ENCODE measurements at places on chromosomes 1 and 21.

- DNase-seq = no peak
Observed at GRCh38 chr1:220908757-220909156, 29.5 kb downstream of the HLX start.

GRCh38 chr1:17141441-17142197 lies 22.4 kb upstream of the PADI2 start:
- DNase-seq = no peak

DNA sequence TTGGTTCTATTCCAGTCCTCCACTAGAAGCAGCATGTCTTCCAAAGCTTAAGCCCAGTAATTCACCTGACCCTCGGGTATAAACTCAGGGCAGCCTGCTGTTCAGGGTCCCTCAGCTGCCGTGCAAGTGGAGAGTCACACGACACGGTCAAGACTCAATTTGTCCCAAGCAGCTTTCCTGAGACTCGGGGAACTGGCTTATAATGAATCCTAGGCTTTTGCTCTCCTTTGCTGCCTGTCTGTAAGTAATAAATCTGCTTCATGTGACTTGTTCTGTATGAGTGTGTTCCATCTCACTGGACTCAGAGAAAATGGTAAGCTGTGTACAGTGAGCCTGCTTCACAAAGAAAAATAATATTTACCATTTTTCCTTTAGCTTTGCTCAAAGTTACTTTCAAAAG lies 119.8 kb downstream of the CYYR1 start:
- DNase-seq = no peak

DNA sequence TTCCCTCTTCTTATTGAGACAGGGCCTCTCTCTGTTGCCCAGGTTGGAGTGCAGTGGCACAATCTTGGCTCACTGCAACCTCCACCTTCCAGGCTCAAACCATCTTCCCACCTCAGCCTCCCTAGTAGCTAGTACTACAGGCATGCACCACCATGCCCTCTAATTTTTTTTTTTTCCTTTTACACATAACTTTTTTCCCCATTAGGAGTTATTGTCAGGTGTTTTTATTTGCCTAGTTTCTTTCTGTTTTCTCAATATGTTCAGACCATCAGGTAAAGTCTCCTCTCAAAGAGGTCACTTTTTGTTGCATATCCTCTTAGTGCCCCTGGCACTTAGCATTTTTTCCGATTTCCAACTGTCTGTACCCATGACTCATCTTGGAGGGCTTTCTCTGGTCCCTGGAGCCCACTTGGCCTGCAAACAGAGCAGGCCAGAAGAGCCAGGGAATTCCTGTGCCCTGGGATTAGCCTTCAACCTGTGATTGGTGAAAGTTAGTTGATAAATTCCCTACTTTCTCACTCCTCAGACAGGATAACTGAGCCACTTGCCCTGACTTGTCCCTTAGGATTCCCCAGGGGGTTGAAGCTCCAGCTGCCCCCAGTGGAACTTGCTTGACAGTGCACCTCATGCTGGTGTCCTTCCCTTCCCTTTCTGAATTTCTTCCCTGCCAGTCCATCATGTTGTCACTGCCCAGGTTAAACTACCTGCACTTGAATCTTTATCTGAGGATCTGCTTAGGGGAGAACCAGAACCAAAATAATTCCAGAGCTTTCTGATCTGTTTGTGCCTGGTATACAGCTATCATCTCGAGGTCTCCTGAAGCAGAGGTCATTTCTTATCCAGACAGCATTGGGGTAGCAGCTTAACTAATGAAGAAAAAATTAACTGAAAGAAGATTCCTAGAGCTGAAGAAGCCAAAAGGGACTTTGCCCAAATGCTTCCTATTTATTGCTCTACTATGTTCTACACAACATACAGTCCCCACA lies 2.4 kb downstream of the NTPCR start:
- DNase-seq = peak; percentile 60

All from left colon (tissue), 2 donors.